ENCODE measurements at places on chromosomes 11 and 22. TPM values are rescaled to one million over a fixed set of nuclear protein-coding genes. Genes with fewer than 3 reads are reported as not detected.

- no peak for DNase-seq
These were observed 77.1 kb downstream of the UBASH3B start for GRCh38 chr11:122732342-122733315.

DNA sequence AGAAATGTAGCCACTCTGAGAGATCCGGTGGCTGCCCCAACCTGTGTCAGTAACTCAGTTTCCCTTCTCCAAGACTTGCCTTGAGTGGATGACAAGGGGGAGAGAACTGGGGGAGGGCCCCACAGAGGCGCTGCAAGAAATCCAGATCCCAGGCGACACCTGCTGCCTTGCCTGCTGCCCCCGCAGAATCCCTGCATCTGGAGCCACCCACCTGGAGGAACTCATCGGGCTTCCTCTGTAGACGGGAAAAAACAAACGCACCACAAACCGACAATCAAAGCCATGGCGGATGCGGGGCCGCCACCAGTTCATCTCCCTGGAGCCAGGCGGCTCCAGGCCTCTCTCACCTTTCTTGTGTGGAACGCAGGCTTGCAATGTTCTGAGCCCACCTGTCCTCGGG is 40.2 kb downstream of the MACROD1 start:
- no peak for DNase-seq

ABCC8 gene
- total RNA-seq = not detected

- DNase-seq = no peak
These were observed 42.5 kb downstream of the CTSC start for GRCh38 chr11:88295028-88295427.

DNA sequence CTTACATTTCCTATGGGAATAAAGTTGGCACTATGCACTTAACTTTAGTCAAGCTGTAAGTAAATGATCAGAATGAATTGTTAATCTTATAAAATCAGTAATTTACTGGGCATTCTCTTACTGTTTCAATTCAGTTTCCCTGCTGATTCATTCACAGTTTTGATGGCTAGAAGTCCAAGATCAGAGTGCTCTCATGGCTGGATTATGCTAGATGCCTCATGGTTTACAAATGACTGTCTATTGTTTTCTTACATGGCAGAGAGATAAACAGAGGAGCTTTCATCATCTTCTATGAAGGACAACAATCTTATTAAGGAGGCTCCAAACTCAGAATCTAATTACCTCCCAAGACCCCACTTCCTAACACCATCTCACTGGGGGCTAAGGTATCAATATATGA is 135.1 kb upstream of the CARD18 start:
- no peak for DNase-seq

DNA sequence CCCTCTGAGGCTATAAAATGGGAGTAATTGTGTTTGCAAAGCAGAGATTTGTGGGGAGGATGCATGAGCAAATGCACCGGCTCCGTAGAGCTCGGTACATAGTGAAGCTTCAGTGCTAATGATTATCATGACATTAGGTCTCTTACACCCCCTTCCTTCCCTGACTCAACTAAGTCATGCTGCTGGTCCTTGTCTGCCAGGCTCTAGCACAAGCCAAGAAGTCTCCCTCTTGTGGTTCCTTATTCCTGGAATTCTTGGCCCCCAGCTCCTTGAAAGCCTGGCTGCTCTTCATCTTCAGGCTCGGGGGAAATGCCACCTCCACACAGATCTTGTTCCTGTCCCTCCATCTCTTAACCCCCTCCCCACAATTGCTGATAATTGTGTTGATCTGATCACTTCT is 45.7 kb upstream of the SYT13 start:
- DNase-seq = no peak

FZD4 gene
- 0.16 TPM for total RNA-seq
